ENCODE measurements at places on chromosomes 3 and 15. TPM values are rescaled to one million over a fixed set of nuclear protein-coding genes. Genes with fewer than 3 reads are reported as not detected.

The FAM81A gene
- total RNA-seq = 4.2 TPM

The ZBTB47 gene
- 6.6 TPM for total RNA-seq

The LRTM1 gene
- total RNA-seq = not detected

The VWA5B2 gene
- total RNA-seq = 0.36 TPM

DNA sequence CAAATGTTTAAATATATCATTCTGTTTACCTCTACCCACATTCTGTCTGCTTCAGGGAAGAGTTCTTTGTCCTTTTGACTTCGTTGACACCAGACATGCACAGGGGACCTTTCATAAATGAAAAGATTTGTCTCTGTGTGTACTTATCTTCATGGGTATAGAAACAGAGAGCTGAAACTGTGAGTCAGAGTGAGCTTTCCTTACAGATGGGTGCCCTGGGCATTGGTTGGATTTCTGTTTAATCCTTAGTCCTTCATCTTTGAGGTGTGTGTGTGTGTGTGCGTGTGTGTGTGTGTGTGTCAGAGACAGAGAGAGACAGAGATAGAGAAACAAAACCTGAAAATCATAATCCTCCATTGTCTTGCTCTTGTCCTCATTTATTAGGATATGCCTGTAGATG lies 517.4 kb downstream of the TUSC7 start:
- no peaks in the 10 kb centered on the region for H3K36me3 ChIP-seq
- no peak overlapping the region for H3K4me3 ChIP-seq
- DNase-seq = no peak
- no peak overlapping the region for H3K27ac ChIP-seq
- H3K27me3 ChIP-seq = no peaks in the 10 kb centered on the region

- no peak overlapping the region for H3K27ac ChIP-seq
- DNase-seq = no peak
- no peaks in the 10 kb centered on the region for H3K36me3 ChIP-seq
- H3K4me3 ChIP-seq = no peak overlapping the region
- no peaks in the 10 kb centered on the region for H3K27me3 ChIP-seq
Measured at GRCh38 chr3:177144922-177145321, 52.4 kb downstream of the TBL1XR1 start.

GRCh38 chr15:27545494-27546255 lies 553.4 kb downstream of the OCA2 start:
- no peaks in the 10 kb centered on the region for H3K27me3 ChIP-seq
- no peak overlapping the region for H3K4me3 ChIP-seq
- H3K36me3 ChIP-seq = no peaks in the 10 kb centered on the region

DNA sequence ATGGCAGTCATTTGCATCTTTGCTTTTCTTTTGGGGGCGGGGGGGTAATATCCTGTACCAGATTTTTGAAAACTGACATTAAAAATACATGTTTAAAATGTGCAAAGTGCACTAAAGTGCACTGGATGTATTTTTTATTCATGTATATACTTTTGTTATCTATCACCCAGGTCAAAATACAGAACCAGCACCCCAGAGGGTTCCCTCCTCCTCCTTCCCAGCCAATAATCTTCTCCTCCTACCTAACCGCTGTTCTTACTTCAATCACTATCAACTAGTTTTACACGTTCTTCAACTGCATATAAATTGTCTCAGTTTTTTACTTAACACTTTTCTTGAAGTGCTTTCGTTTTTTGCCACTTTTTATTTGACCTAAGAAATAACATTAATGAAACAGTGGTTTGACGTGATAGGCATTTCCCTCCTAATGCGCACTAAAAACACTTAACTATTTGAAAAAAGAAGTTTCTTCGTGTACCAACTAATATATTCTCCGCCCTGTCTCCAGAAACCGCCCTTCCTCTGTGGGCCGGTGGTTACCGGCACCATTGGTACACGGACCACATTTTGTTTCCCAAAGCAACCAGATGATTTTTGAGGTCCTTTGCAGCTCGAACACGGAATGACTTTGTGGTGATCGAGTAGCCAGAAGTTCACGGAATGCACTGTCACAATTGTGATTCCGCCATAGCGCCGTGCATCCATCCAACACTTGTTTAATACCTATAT lies 836 bp upstream of the AKAP13 start:
- peaks cover 30% of the 10 kb centered on the region for H3K4me1 ChIP-seq
- DNase-seq = no peak
- H3K36me3 ChIP-seq = no peaks in the 10 kb centered on the region
- H3K27ac ChIP-seq = peak overlapping the region; percentile 8
- peak overlapping the region; percentile 95 for H3K4me3 ChIP-seq

GRCh38 chr3:115651599-115651998 lies 28.3 kb downstream of the GAP43 start:
- H3K27me3 ChIP-seq = no peaks in the 10 kb centered on the region
- no peak overlapping the region for H3K4me3 ChIP-seq
- no peaks in the 10 kb centered on the region for H3K36me3 ChIP-seq
- no peak overlapping the region for H3K27ac ChIP-seq

DNA sequence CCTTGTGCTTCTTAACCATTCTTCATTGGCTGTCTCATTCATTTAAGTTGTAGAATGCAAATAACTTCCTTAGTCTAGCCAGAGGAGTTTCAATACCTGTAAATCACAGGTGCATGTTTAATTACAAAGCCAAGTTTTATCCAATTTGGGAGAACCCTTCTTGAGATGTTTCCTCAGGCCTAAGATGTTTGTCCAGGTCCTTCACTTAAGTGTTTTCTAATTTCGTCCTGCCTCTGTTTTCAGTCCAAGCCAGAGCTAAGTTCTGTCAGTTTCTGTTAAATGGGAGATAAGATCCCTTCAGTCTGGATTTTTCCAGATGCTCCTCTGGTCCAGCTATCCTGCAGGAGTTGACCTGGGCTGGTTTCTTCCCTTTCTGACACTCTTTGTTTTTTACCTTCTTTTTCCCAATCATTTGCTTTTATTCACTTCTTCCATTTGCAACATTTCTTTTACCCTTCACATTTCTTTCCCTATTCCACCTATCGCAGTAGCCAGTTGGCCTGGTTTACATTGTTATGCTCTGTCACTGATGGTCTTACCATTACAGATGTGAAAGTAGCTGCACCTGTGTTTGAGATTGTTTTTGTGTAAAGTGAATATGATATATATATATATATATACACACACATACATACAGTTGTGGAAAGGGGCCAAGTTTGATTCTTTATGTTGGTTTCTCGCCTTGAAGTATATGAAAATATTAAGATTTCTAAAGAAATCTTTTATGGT lies 34.5 kb downstream of the EIF2AK4 start:
- H3K4me3 ChIP-seq = no peak overlapping the region
- H3K4me1 ChIP-seq = no peaks in the 10 kb centered on the region
- peaks cover 21% of the 10 kb centered on the region for H3K36me3 ChIP-seq
- DNase-seq = no peak
